ENCODE measurements at places on chromosomes 3 and 15.

DNA sequence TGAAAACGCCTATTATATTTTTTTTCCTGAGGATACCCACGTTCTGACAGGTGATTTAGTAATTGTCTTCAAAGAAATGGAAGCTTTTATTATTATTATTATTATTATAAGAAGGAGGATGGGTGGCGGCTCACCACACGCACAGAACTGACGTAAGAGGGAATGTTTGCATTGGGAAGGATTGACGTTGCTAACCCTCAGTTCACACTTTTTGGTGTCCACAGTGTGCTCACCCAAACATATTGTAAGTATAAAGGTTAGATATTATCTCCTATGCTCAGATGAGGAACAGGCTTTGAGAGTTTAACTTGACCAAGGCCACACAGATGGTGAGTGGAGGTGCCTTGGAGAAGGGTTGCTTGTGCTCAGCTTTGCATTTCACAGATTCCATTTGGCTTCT is 533.5 kb upstream of the TBL1XR1 start:
- no peak for DNase-seq

DNA sequence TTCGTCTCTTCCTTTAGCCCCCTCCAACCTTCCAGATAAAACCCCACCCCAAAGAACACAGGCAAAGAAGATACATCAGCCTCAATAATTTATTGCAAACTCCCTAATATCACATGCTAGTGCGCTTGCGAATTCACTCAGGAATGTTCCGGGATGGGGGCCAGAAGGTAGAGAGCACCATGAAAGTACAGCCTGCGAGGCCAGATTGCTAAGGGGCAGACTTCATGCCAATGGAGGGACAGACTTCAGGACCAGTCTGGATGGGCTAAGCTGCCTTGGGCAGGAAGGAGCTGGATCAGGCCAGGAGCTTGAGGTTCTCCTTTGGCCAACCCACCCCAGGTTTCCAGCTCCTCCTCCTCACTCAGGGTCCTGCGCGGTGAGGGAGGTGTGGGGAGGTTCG is 13.4 kb downstream of the CIDEC start:
- no peak for DNase-seq

GRCh38 chr3:42072831-42073301 is 18.3 kb upstream of the TRAK1 start:
- no peak for DNase-seq

- no peak for DNase-seq
These were observed 64.1 kb downstream of the RFTN1 start for GRCh38 chr3:16449369-16449768.

DNA sequence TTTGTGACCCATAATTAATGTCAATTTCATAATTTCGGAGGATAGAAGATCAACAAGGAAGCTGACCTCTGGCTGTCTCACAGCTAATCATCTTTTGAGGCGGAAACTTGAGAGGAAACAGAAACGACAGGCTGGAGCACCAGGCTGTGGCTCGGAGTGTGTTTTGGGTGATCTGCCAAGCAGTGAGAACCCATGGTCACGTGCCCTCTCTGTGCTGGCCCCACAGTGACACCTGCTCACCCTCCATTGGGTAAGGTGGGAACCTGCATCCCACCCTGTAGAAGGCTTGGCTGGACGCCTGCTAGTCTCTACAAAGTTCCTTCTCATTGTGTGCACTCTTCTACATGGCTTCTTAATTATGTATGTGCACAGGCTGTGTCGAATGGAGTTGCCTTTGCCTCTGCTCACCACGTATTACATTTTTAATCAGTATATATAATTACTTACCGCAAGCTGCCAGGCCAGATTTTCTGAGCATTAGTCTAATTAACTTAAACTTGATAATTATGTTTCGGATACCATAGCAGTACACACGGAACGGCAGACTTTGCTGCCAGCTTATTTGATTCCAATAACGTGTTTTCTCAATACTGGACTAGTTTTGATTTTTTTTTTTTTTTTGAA is 719.4 kb upstream of the CFAP20DC start:
- no peak for DNase-seq

DNA sequence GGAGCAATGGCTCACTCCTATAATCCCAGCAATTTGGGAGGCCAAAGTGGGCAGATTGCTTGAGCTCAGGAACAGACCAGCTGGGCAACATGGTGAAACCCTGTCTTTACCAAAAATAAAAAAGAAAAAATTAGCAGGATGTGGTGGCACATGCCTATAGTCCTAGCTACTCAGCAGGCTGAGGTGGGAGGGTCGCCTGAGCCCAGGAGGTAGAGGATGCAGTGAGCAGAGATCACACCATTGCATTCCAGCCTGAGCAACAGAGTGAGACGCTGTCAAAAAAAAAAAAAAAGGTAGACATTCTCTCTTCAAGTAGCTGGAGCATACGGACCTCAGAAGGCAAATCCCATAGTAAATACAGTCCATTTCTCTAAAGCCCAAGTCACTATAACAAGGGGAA is 7.1 kb upstream of the C3orf80 start:
- DNase-seq: no peak

- no peak for DNase-seq
These were observed 43.9 kb downstream of the CHDH start for GRCh38 chr3:53802256-53802880.

DNA sequence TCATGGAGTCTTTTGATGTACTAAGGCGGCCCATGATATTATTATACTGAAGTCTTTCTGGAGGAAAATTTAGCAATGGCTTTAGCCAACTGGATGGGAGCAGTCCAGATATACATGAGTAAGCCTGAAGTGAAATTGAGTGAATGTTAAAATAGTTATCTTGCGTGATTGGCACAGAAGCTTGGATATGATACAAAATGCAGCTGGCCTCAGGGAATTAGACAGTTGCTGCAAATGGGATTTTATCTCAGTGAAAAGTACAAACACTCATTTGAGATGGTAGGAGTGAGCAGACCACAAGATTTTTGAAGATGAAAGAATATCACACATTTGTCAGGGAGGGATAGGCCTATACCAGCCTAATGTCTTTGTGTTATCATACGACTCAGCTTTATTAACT is 8.9 kb downstream of the LMOD3 start:
- DNase-seq: no peak

GRCh38 chr15:77002954-77003912 is 8.3 kb downstream of the PSTPIP1 start:
- DNase-seq: peak; percentile 55

DNA sequence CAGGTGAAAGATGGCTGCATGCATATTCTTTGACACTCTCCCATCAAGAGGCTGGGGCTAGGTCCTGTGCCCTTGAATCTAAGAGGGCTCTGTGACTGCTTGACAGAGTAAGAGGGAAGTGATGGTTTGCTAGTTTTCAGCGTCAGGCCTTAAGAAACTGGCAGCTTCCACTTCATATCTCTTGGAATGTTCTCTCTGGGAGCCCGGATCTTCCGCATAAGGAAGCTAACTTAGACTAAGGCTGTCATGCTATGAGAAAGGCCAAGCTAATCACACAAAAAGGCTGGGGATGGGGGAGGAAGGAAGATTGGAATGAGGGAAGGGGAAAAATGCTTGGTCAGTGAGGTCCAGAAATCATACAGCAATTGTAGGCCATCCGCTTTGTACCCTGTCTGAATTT is 50.0 kb downstream of the MB21D2 start:
- DNase-seq: no peak

DNA sequence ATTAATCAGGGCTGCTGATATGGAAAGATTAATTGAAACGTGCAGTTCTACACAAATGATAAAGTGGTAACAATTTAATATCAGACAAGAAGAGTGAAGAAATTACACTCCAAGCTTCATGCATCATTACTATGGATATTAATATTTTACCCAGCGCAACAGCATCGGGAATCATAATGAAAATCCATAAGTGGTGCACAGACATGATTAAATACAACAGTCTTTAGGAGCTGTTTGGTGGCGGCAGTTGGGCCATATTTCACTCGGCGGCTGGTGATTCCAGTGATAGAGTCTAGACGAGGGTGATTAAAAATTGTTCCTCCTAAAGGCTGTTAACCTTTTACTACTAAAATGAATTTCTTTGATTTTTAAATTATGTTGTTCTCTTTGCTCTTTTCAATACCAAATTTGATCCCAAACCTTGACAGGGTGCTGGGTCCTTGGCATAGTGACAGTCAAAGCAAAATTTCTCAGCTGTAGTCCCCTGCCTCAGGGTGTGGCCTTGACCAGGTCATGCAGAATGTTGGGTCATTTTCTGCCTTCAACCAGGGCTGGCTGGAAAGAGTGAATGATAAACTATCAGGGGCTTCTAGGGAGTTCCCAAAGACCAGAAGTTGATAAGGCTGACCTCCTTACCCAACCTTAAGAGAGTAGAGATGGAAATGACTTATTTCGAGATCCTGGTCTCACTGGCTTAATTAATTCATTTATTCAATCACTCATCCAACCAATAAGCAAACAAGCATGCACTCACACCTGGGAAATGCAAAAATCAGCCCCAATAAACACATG is 392.0 kb downstream of the IL20RB start:
- DNase-seq: no peak

- DNase-seq: no peak
These were observed 48.6 kb downstream of the ZBTB20 start for GRCh38 chr3:115098354-115099073.

DNA sequence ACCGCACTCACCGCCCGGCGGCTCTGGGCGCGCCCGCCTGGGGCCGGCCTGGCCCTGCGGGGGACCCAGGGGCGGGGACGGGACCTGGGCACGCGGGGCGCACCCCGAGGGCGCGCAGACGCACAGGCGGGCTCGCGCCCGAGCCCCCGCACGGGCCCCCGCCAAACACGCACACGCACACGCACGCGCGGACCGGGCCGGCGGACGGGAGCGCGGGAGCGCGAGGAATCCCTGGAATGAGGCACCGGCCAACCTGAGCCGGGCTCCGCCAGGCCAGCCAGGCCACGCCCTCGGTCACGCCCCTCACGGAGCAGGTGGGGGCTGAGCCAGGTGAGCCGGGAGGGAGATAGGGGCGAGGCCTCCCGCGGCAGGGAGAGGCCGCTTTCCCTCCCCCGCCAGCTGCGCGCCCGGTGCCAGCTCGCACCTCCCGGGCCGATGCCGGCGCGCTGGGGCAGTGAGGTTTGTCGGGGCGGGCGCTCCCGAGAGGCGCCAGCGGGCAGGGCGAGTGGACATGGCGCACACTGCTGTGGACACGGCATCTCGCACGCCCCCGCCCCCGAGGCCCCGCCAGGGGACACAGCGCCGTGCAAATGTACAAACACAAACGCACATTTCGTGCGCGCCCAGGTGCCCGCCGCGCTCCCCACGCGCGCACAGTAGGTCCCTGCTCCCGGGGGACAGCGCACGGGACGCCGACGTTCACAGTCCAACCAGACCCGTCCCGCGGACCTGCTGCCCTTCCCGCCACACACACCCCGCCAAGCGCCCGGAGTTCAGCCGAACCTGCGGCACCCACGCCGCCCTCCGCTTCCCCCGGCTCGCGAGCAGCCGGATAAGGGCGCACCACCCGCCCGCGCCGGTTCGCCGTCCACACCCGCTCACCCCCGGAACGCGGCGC is 75.9 kb upstream of the VGLL4 start:
- DNase-seq: peak; percentile 58

DNA sequence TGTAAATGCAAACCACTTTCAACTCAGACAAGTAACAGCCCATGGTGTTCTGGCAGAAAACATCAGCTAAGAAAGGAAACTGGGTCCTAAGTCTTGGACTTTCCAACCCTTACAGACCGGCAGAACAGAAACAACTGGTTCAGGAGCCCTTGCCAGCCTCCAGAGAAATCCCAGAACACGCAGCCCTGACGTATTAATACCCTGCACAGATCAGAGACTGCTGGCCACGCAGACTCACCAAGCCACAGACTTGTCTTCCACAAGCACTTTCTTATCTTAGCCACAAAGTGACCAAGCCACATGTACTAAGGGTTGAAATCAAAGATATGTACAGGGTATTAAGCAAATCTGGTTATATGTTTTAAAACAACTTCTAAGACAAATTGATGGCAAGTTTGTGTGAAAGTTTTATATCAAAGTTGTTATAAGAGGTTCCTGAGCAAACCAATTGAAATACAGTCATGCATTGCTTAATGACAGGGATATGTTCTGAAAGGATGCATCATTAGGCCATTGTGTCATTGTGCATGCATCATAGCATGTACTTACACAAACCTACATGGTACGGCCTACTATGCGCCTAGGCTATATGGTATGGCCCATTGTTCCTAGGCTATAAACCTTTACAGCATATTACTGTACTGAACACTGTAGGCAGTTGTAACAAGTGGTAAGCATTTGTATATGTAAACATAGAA is 36.8 kb downstream of the BTD start:
- DNase-seq: no peak

DNA sequence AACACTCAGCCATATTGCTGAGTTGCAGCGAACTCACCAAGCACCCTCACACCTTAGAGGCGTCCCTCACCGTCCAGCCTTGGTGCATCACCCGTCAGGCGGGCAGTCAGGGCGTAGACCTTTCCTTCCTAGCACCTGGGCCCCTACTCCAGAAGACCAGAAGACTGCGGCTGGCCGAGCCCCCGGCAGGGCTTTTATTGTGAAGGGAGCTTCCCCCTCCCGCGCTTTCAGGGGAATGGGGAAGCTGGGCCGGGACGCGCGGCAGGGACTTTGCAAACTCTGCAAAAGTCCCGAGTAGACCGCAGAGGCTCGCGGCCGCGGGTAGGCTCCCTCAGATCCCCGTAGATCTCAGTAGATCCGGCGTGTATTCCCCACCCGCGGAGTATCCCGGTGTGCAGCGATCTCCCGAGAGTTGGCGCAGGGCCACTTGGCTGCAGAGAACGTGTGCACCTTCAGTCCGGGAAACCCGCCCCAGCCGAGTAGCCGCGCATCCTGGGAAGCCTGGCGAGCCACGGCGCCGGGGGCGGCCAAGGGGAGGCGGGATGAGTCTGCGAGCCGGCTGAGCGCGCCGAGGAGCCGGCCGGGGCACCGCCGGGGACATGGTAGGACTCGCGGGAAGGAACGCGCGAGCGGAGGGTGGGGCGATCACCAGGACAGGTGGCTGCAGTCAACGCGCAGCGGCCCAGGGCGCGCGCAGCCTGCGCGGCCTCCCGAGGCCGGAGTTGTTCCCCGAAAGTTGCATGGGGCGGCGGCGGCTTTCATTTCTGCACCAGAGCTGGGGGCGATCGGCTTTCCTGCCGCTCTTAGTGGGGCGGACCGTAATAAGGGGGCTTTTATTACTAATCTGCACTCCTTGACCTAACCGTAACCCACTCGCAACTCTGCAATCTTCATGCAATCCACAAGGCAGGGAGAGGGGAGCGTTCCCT is at the start of gene GASK1A:
TSS of gene GASK1A (plus strand) at position 268 of the 929 bp plus-strand sequence. CDS start at position 600, 332 bp downstream.
- DNase-seq: no peak

- no peak for DNase-seq
These were observed 242.4 kb upstream of the GOLIM4 start for GRCh38 chr3:168338161-168338560.

DNA sequence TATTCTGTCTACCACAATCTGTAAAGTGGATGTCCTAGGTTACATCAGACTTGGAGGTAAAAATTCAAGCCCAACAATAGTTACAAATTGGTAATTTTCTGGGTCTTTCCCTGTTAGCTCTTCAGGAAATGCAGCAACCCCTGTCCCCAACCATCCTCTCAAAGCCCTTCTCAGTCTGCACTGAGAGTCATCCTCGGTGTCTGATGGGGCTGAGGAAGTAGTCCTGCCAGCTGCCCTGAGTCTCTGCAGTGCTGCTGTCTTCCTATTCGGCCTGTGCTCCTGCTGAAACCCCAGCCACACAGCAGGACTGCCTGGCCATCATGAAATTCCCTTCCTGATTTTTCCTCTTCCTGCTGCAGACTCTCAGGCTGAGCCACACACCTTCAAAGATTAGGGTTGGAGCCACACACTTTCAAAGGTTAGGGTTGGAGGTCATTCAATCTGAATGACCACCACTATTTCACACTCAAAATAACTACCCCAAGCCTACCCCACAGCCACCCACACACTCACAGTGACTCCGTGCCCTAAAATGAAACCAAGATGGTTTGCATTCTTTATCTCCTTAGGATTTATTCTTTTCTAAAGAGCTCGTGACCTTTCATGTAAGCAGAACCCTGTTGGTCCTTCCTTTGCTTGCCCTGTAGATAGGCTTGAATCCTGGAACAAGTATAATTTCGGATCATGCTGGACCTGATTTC is 17.6 kb downstream of the TRIM42 start:
- DNase-seq: no peak
